ENCODE measurements at places on chromosomes 4 and X.

- DNase-seq = no peak
Observed at GRCh38 chrX:110442635-110443034, 84.0 kb downstream of the RTL9 start.

DNA sequence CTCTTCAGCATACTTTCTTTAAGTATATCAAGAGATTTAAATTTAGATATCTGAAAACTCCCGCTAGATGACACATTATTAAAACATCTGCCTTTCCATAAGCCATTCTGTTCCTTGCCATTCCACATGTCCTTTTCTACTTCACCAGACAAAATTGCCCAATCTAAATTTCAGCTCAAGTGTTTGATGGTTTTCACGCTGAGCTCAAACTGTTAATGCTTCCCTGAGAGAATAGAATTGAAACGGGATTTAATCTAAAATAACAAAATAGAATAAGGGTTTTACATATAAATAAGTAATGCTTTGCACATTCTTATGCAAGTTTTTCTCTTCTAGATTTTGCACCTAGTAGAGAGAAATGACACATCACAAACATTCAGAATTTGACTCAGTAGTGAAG, 764.5 kb upstream of the TENM3 start:
- no peak for DNase-seq

- no peak for DNase-seq
Observed at GRCh38 chrX:44203791-44204190, 139.7 kb downstream of the EFHC2 start.

- no peak for DNase-seq
Observed at GRCh38 chr4:98686043-98686707, 27.8 kb upstream of the TSPAN5 start.

Data from stimulated activated CD8-positive, alpha-beta memory T cell treated with anti-CD3 and anti-CD28 coated beads, Interleukin-2, amount 100 ng/mL, for 48 hours (primary cell).